ENCODE measurements at places on chromosomes 6 and 20.

DNA sequence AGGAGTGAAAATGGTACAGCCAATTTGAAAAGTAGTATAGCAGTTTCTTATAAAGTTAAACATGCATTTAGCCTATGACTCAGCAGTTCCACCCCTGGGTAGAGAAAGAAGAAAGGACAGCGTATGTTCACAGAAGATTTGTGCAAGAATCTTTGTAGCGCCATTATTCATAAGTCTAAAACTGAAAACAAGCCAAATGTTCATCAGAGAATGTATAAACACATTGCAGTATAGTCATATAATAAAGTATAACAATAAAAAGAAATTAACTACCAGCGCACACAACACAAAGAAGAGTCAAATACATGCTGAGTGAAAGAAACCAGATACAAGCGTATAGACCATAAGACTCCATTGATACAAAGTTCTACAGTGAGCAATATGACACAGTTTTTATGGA lies 294.0 kb downstream of the SAMD5 start:
- DNase-seq, result no peak

GRCh38 chr20:58634521-58635278 lies 16.4 kb upstream of the STX16 start:
- DNase-seq, result peak; percentile 32

DNA sequence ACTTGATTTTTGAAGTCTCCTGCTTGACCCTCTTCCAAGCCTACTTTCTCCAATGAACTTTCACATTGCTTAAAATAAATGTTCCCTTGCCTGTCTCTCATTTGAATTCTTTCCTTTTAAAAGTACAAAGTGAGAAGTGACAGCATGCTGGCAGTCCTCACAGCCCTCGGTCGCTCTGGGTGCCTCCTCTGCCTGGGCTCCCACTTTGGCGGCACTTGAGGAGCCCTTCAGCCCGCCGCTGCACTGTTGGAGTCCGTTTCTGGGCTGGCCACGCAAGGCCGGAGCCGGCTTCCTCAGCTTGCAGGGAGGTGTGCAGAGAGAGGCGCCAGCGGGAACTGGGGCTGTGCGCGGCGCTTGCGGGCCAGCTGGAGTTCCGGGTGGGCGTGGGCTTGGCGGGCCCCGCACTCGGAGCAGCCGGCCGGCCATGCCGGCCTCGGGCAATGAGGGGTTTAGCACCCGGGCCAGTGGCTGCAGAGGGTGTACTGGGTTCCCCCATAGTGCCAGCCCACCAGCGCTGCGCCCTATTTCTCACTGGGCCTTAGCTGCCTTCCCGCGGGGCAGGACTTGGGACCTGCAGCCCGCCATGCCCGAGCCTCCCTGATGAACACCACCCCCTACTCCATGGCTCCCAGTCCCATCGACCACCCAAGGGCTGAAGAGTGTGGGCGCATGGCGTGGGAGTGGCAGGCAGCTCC lies 31.9 kb downstream of the SERPINB6 start:
- no peak for DNase-seq

- no peak for DNase-seq
Observed at GRCh38 chr6:85465762-85466161, 15.9 kb downstream of the NT5E start.

DNA sequence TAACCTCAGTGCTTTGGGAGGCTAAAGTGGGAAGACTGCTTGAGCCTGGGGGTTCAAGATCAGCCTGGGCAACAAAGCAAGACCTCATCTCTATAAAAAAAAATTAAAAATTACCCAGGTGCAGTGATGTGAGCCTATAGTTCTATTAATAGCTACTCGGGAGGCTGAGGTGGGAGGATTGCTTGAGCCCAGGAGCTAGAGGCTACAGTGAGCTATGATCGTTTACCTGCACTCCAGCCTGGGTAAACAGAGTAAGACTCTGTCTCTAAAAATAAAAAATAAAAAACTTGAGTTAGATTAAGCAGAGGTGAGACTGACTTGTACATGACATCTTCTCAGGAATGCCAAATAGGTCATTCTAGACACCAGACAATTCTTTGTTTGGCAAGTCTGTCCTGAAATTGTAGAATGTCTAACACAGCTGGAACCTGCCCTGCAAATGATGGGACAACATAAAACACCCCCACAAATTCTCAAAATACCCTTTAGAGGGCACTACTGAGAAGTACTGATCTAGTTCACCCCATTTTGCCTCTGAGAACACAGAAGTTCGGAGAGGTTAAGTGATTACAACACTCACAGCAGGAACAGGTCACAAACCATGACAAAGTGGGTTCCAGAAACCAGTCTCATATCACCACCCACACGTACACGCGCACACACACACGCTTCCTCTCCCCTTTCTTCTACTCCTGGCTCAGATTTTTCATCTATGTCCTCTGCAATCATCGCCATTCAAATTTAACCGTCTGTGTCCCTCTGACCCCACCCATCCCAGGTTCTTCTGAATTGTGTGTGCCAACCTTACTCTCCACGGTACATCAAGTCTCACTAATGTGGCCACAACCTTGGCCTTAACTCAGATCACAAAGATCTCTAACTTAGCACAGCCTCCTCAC lies 38.3 kb downstream of the ARHGAP18 start:
- DNase-seq, result peak; percentile 98

- peak; percentile 35 for DNase-seq
Observed at GRCh38 chr6:79173378-79173777, 61.1 kb downstream of the HMGN3 start.

DNA sequence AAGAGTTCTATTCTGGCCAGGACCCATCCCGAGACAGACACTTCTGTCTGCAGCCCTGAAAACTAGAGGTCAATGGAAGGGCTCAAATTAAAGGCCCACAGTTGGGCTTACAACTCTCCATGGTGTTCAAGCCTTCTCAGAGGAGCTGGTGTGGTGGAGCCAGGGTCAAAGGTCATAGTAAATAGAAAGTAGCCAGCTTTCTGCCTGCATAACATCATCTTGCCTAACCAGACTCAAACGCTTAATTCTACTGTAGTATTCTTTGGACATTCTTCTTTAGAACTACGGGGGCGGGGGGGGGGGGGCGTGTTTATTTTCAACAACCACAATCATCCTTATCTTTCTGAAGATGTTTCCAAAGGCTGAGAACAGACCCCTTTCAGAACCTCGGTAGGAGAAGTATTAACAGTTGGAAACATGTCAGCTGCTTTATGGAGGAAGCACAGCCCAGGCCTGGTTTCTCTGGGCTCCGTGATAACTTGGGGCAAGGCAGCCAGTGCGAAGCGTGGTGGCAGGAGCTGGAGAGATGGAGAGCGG lies 1.5 kb upstream of the RREB1 start:
- DNase-seq, result no peak

GRCh38 chr20:5153612-5154542 lies 27.1 kb downstream of the CDS2 start:
- DNase-seq, result no peak

DNA sequence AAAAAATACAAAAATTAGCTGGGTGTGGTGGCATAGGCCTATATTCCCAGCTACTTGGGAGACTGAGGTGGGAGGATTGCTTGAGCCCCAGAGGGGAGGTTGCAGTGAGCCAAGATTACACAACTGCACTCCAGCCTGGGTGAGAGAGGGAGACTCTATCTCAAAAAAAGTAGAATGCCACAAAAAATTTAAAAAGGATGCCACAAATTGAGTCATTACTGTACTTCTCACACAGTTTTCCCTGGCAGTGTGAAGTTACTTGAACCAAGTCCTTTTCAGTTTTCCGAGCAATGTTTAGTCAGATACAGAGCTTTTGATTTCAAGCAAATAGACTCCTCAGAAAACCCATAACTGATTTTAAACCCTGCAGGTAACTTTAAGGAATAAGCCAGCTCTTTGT lies 53.3 kb downstream of the TNFRSF21 start:
- DNase-seq, result no peak

GRCh38 chr6:126367849-126368248 lies 27.9 kb downstream of the CENPW start:
- peak; percentile 11 for DNase-seq

- no peak for DNase-seq
Observed at GRCh38 chr6:87851674-87852299, 149.8 kb upstream of the AKIRIN2 start.

DNA sequence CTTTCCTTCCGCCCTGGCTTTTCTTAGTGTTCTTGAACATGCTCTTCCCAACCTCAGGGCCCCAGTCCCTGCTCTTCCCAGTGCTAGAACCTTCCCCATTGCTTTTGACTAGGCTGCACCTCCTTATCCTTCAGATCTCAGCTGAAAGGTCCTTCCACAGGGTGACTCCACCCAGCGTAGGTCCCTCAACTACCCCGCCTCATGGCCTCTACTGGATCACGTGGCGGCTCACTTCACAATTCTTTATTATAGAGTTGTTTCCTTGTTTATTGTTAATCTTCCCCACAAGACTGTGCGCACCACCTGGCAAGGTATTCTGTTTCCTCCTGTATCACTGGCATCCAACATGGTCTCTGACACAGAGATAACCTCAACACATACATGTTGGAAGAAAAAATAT lies 31.2 kb downstream of the TTLL9 start:
- no peak for DNase-seq

- DNase-seq, result no peak
Observed at GRCh38 chr6:27135087-27135657, 112.3 kb upstream of the PRSS16 start.

Measured in inflammatory macrophage (primary cell).